ENCODE measurements at places on chromosomes 6 and 20.

GRCh38 chr20:44496976-44497375, 21.3 kb downstream of the TTPAL start:
- no peak for DNase-seq

GRCh38 chr6:125485757-125486156, 184.0 kb upstream of the HDDC2 start:
- DNase-seq, result no peak

DNA sequence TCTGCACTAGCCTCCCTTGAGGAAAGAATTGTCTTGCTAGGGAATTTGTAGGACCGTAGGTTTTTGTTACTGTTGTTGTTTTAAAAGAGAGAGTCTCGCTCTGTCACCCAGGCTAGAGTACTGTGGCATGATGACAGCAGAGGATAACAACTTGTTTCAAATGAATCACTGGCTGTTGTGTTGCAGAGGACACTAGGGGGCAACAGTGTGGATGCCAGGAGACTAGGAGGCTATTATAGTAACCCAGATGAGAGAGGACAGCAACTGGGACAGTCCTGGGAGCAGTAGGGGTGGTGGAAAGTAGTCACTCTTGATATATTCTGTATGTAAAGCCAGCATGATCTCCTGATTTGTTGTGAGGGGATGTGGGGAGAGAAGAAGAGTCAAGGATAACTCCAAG, 41.8 kb upstream of the LAMA4 start:
- no peak for DNase-seq

- DNase-seq, result no peak
Measured at GRCh38 chr6:156109713-156110112, 654.1 kb upstream of the NOX3 start.

- no peak for DNase-seq
Measured at GRCh38 chr6:39057251-39058155, 8.9 kb downstream of the GLP1R start.

- DNase-seq, result peak; percentile 77
Measured at GRCh38 chr20:11001764-11002540, 328.2 kb upstream of the JAG1 start.

Data from NCI-H460 (cell line).